ENCODE measurements at places on chromosomes 3 and 15. TPM values are rescaled to one million over a fixed set of nuclear protein-coding genes. Genes with fewer than 3 reads are reported as not detected.

Gene SUCNR1
- 1.1 TPM for total RNA-seq

Gene ACKR4
- 3.9 TPM for total RNA-seq

Gene LARP6
- total RNA-seq, result 57.8 TPM

Gene CGNL1
- total RNA-seq, result 29.8 TPM

Gene RASGRF1
- not detected for total RNA-seq

Gene NIT2
- 12.3 TPM for total RNA-seq

Gene DNAJA4
- 70.0 TPM for total RNA-seq

Gene DPPA2
- total RNA-seq, result not detected

Gene DNASE1L3
- 1.5 TPM for total RNA-seq

Gene CLRN1
- not detected for total RNA-seq

Gene FGD5
- total RNA-seq, result 9.6 TPM

Gene FAM81A
- 2.0 TPM for total RNA-seq

Gene LEO1
- 9.0 TPM for total RNA-seq

Gene GJD2
- 13.6 TPM for total RNA-seq

Gene NR2E3
- total RNA-seq, result not detected

Gene GATM
- 38.2 TPM for total RNA-seq

Gene ALDH1L1
- 13.7 TPM for total RNA-seq

Gene CFAP100
- total RNA-seq, result not detected

Gene NOX5
- total RNA-seq, result 0.19 TPM

Gene SAXO2
- not detected for total RNA-seq

Gene CPLX3
- total RNA-seq, result 1.1 TPM

Gene C3orf85
- total RNA-seq, result not detected

Gene TRPM1
- total RNA-seq, result not detected

Gene ATP2B2
- 0.12 TPM for total RNA-seq

Gene MCF2L2
- 0.08 TPM for total RNA-seq

Gene MINAR1
- total RNA-seq, result 0.20 TPM

Gene ITIH1
- not detected for total RNA-seq

Gene CLPX
- 28.8 TPM for total RNA-seq

Gene MME
- total RNA-seq, result 2.8 TPM

Gene IL17RC
- total RNA-seq, result 49.1 TPM

Gene DAZL
- not detected for total RNA-seq

Gene CTXN2
- total RNA-seq, result not detected

Gene CELF6
- total RNA-seq, result 0.74 TPM

Gene ALPK3
- 51.0 TPM for total RNA-seq

Gene STRIT1
- total RNA-seq, result not detected

Gene THAP10
- total RNA-seq, result 6.3 TPM

Gene SCAANT1
- not detected for total RNA-seq

Gene TICRR
- not detected for total RNA-seq

Gene NEK10
- total RNA-seq, result 10.3 TPM

Gene AMIGO3
- total RNA-seq, result 0.44 TPM

Gene KLHL6
- 0.41 TPM for total RNA-seq

Gene HDDC3
- total RNA-seq, result 14.9 TPM

Gene GRK7
- not detected for total RNA-seq

Gene GABRB3
- 20.9 TPM for total RNA-seq

Gene TTLL13
- not detected for total RNA-seq

Gene C3orf49
- not detected for total RNA-seq

Gene FMN1
- 3.1 TPM for total RNA-seq

Gene NANOGP8
- not detected for total RNA-seq

Gene LRRC31
- not detected for total RNA-seq
